ENCODE measurements at places on chromosomes 7 and 10.

DNA sequence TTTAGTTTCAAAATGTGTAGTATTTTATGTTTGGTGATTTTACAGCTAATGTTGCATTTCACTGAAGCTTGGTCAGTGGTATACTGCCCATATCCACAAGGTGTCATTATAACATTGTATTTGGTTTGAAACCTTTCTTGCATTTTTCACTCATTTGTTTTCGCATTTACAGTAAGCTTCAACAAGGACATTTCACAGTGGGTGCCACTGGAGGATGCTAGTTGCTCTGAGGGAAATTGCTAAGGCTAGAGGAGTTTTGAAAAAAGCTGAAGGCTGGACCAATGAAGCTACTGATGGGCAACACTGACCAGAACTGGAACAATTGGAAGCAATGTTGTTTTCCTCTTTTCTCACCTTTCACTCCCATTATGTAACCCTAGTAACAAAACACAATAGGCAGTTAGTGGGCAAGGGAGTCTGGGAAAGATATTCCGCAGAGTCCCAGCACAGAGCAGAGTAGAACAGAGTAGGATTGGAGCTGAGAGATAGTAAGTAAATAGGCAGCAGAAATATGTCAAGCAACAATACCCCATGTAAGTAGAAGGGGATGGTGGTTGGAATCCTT lies 23.6 kb upstream of the SRI start:
- no peak for DNase-seq

DNA sequence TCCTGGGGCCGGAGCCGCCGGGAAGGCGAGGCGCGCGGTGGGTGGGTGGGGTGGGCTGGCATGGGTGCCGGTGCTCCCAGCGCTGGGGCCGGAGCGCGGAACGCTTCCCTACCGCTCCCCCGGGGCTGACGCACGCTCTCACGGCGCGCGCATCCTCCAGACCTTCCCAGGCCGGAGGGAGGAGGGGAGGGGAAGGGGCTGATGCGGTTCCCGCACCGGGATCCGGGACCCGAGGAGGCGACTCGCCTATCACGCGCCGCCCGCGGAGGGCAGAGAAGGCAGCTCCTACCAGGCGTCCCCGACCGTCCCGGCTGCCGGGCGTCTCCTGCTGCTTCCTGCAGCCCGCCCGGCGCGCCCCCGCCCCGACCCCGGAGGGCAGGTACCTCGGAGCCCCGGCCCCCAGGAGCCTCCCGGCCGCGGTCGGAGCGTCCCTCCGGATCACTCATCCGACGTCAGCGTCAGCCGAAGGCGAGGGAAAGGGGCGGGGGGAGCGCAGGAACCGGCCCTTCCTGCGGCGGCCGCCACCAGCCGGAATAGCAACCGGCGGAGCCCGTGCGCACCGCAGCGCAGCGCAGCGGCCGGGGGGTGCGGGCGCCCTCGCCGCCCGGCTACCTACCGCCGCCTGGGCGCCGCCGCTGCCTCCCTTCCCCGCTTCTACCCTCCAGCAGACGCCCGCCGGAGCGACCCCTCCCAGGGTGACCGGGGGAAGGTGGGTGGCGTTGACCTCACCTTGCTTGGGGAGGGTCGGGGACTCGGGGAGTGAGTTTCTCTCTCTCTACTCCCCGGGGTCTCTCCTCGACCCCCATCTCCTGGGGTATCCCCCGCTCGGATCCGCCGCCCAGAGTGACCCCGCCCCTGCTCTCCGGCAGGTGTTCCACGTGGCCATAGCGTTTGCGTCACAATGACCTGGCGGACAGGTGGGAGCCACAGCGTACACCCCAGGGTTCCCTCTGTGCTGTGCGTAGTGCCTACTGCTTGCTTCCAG lies at the start of gene ICA1:
Gene ICA1 (minus strand): TSS at position 457 of the 985 bp plus-strand sequence. CDS start 26,241 bp downstream, outside the sequence.
- DNase-seq: peak; percentile 5

DNA sequence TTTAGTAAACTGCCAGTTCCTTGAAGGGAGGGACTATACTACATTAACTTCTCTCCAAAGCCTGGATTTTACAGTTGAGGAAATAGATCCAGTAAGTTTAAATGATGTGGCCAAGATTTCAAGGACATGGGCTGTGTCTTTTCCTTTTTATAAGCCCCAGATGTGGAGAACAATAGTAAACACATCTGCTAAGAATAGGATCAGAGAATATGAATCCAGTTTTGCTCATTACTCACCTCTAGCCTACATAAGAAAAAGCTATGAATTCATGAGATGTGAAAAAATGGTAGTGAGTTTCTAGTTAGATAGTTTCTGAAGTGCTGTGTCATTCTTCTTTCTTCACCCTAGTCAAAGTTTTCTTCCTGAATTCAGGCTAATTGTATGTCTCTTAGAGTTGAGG lies 38.6 kb downstream of the MAGI2 start:
- no peak for DNase-seq

GRCh38 chr7:34530259-34530658 lies 127.8 kb upstream of the NPSR1 start:
- no peak for DNase-seq

DNA sequence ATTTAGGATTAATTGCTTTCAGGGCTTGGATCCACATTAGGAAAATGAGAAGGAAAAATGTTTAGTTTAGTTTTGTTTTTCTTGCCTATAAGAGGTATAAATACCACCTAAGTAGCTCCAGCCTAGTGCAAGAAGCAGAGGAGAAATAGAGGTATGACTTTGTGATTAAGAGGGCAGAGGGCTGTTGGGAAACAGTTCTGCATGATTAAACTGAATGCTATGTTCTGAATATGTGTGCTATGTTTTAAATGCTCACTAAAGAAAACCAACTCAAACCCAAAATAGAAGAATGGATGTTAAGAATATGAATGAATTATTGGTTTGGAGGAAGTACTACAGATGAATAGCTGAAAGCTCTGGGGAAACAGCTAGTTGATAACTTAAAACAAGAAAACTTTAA lies 7.6 kb downstream of the CALCR start:
- no peak for DNase-seq

- no peak for DNase-seq
Measured at GRCh38 chr10:23172429-23173213, 19.5 kb upstream of the PTF1A start.

DNA sequence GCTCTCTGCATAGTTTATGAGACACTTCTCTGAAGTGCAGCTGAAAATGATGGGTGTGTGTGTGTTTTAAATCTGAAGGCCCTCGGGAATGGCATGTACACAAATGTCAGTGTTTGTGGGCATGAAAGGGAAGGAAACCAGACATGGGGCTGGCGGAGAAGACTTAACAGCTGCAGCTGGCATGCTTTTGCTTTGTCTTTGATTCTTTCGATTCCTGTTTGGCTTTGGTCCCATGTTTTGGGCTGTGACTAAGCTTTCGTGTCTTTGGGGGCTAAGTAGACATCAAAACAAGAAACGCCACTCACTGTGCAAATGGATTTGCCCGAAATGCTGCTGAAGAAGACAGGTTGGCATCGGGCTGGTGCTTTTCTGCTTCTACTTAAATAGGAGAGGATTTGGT lies 179.3 kb downstream of the PFKFB3 start:
- DNase-seq: no peak

GRCh38 chr10:124650263-124650662 lies 93.9 kb downstream of the FAM53B start:
- DNase-seq: no peak

DNA sequence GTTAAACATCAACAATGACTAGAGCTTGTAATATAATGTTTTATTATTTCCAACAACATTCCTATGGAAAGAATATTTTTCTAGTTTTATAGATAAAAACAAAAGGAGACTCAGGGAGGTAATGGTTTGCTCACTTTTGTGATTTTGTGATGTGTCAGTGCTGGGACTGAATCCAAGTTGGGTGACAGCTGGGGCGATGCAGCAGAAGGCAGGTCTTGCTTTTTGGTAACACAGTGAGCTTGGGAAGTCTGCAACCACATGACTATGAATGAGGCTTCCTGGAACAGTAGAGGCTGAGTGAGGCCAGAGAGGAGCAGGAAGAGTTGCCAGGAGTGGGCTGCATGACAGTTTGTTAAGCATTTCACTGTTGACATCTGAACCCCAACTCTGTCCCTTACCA lies 4.9 kb upstream of the YKT6 start:
- DNase-seq: no peak

GRCh38 chr10:48707472-48707871 lies 22.8 kb downstream of the WDFY4 start:
- no peak for DNase-seq

DNA sequence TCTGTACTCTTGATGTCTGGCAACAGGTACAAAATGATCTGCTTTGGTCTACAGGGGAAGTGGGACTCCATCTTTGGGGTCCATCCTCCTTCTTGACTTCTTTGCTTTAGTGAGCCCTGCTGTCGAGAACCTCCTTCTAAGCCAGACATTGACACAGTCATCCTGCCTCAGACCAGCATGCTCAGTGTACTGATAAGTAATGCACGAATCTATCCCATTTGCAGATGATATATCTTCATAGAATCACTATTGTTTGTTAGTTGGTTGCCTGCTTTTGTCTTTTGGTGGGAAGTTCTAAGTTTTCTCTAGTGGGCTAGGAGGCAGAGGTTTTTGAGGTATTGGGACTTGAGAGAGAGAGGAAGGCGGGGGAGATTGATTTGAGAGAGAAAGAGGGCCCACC lies 8.9 kb downstream of the H2BK1 start:
- no peak for DNase-seq

GRCh38 chr7:115040495-115040894 lies 118.6 kb downstream of the MDFIC start:
- DNase-seq: no peak

GRCh38 chr10:72242675-72243074 lies 26.6 kb upstream of the ASCC1 start:
- no peak for DNase-seq

DNA sequence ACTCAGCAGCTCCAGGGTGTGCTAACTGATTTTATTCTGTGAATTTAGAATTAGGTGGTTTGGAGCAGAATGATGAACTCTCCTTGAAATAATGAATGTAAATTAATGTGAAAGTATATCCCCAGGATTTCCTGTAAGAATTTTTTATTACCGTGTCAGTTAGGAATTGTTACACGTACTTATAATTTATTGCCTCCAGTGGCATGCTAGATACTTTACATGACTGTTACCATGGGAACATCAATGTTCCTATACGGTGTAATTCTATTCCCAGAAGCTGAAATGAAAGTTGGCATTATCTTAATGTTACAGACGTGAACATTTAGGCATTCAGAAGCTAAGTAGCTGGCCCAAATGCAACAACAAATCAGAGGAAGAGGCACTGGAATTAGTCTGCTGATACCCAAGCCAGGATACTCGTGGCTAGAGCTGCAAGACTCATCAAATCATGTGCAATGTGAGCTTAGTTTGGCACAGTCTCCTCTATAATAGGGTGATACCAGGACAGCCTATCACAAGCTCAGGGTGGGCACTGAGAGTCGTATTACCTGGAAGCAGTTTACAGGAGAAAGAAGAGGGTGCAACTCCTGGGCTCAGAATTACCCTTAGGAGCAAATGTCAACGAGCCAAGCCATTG lies 30.0 kb upstream of the PRKAR2B start:
- DNase-seq: no peak

DNA sequence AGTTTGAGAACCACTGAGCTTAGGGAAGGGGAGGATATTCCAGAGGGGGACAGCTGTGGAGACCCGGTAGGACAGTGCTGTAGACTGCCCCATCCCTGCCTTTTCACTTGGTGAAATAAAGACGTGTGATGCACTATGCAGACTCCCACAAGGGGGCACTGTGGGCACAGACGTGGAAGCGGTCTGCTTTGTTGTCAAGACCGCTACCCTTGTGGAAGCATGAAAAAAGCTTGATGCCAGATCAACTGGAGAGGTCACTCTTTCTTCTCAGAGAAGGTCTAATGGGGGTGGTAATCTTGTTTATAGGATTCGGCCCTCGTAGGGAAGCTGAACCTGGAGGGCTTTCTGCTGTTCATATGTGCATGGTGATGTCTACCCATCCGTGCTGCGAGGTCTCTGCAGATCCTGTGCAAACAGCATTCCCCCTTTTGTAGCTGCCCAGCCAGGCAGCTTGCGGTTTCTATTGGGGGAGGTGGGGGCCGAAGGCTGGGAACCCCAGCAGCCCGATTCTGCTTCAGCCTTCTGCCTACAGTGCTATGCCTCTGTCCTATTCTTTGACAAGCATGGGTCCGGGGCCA lies 13.7 kb downstream of the RPS24 start:
- peak; percentile 76 for DNase-seq

GRCh38 chr10:121854809-121855445 lies 72.9 kb downstream of the ATE1 start:
- no peak for DNase-seq

- DNase-seq: no peak
Measured at GRCh38 chr10:109450702-109451101, 472.6 kb downstream of the XPNPEP1 start.

DNA sequence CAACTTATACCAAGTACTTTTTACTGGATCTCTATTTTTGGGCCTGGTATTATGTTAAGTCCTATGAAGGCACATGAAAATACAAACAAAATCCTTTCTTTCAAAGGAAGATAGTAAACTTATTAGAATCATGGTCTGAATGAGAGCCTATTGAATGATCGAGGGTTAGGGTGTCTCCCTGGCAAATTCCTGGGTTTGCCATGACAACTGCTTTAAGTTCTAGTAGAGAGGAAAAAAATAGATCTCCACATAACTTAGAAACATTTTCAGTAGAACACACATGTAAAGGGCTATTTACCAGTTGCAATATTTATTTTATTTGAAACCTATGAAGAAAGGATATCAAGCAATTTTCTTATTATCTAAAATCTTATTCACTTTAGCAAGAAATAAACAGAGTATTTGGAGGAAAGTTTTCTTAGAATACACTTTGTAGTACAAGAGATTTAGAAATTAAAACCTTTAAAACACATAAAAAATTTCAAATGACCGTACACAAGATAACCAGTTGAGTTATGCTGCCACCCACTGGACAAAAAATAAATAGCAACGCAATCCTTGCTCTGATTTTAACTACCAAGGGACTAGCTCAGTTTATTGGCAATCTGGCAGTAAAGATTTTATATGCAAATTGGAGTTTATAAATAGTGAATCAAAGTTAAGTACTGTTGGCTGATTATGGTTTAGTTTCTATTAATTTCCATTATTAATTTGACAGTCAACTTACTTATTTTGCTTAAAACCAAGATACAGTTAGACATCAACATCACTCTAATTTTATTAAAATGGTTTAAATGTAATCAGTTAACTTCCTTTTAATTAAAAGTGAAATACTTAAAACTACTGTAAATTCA lies 33.9 kb downstream of the CACUL1 start:
- peak; percentile 61 for DNase-seq

GRCh38 chr7:68770649-68771048 lies 827.6 kb upstream of the AUTS2 start:
- no peak for DNase-seq

DNA sequence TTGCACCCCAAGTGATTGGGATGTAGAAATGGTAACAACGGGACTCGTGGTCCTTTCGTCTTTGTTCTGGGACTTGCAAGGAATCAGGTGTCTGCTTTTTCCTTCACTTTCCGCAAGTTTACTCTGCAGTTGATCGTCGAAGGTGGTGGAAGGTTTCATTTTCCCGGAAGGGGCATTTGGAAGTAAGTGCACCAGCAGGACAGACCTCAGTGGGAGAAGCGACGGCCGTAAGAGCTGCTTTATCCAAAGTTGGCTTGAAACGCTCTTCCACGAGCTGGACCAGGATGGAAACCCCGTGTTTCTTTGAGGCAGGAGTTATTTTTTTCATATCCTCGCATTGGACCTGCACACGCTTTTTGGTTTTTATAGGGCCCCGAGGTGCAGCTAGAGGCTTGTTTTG lies 1.2 kb downstream of the BRI3 start:
- no peak for DNase-seq
